NCI-H1930 (cell line): ENCODE measurements at places on chromosomes 6 and 20.
A peak's percentile ranks its signal among the peaks of the same experiment; 100 is the strongest.

DNA sequence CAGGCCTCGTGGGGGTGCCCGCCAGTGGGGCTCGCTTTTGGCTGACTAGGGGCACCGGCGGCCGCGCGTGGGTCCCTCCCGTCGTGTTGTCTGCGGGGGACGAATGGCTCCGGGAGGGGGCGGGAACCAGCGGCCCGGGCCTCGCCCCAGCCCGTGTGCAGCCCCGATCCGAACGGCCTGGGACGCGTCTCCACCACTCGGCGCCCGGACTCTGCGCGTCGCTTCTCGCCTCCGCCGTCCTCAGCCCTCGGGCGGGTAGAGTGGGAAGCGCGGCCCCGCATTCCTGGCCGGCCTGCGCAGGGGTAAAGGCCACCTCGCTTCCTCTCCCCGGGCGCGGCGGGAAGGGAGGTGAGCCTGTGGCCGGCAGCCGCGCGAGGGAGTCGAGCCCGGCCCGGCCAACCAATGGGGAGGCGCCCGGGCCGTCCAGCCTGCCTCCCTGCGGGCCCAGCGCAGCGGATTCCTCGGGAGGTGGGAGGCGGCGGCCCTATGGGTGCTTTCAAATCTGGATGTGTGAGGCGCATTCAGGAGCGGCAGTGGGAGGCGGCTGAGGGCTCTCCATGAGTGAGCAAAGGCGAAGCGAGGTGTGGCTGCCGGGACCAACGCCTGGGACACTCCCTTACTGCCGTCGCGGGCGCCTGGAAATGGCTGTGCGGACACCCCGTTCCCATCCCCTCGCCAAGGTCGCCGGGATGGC lies 1.1 kb upstream of the ZBTB46 start:
- DNase-seq = peak; percentile 18

DNA sequence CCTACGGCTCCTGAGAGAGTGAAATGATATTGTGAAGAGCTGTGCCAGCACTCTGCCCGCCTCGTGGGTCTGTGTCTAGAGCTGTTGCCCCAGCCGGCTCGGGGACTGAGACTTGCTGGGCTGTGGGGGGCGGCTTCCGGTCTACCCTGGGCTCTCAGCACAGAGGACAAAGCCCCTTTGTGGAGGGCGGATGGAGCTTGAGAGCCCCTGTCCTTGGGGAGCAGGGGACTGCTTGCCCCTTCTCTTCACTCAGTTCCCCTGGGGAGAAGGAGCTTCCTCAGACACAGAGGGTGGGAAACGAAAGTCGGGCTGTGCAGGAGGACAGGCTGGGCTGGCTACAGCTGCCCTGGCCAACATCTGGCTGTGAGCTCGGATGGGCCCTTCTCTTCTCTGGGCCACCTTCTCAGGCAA lies 11.0 kb downstream of the SRC start:
- DNase-seq = no peak

DNA sequence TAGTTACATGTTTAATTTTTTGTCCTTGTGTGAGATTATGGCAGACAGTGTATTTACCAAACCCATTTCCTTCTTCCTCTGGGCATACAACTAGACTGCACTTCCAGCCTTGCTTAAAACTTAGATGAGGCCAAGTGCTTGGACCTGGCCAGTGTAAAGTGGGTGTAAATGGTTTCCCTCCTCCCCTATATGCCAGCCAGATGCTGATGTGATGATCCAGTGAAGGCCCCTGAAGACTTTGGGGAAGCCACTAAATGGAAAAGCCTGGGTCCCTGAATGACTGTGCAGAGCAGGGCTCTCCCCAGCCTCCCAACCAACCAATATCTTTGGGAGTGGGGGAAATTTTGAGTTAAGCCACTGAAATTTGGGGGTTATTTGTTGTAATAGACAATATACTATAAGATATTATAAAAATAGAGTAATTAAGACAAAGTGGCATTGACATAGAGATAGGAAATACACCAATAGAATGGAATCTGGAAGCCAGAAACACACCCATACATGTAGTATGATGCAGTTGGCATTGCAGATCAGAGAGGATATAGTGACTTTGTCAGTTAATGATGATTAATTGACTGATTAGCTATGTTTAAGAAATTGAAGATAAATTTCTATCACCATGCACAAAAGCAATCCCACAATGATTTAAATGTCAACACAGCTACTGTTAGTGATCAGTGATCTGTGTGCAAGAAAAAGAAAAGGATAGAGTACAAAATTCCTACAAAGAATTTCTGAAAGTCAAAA lies 10.4 kb upstream of the SNX9 start:
- no peak for DNase-seq

- no peak for DNase-seq
These were observed 91.9 kb downstream of the MYLK4 start for GRCh38 chr6:2658788-2659187.

GRCh38 chr6:18139935-18140621 lies 14.8 kb downstream of the TPMT start:
- DNase-seq = no peak

GRCh38 chr6:90126839-90127238 lies 169.8 kb downstream of the BACH2 start:
- no peak for DNase-seq

DNA sequence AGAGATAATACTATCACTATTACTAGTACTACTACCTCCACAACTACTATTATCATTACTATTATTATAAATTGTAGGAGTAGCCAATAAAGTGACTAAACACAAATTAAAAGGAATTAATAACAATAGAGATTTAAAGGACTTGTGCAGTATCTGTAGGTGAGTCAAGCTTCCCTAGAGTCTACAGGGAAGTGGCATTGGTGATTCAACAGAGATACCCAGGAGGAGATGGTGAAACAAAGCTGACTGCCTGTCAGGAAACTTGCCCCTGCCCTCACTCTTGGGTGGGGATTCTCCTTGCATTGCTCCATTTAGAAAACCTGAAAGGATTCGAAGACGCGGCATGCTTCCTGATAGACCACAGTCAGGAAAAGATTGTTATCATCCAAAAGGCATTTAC lies 23.3 kb upstream of the BCLAF1 start:
- DNase-seq = no peak

DNA sequence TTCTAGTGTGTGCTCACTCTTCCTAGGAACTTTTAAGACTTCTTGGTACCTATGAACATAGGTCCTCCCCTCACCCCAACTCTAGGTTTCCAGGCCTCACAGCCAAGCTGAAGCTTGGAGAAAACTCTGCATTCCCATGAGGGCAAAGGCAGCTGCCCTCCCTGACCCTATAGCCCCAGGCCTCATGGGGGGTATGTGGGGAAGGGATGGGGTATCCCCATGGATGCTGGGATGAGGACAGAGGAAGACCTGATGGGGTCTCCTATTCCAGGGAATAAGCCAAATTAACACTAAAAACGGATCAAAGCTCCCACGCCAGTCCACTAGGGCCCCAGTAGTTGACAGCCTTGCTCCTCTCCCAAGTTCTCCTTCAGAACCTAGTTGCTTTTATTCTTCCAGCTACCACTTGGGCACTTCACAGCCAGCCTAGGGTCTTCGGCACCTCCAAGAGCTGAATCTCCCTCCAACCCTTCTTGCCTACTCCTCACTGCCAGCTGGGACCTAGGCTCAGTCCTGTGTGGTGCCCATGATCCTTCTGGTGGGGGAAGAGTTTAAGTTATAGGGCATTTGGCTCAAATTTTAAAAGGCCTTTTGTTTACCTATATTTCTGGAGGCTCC lies 7.8 kb downstream of the TP53INP2 start:
- DNase-seq = no peak

- DNase-seq = no peak
These were observed 66.3 kb upstream of the MPC1 start for GRCh38 chr6:166449036-166449435.

- no peak for DNase-seq
These were observed 17.3 kb upstream of the POU5F1 start for GRCh38 chr6:31187780-31188194.

- no peak for DNase-seq
These were observed 121.7 kb downstream of the MRPL14 start for GRCh38 chr6:44005507-44005903.

DNA sequence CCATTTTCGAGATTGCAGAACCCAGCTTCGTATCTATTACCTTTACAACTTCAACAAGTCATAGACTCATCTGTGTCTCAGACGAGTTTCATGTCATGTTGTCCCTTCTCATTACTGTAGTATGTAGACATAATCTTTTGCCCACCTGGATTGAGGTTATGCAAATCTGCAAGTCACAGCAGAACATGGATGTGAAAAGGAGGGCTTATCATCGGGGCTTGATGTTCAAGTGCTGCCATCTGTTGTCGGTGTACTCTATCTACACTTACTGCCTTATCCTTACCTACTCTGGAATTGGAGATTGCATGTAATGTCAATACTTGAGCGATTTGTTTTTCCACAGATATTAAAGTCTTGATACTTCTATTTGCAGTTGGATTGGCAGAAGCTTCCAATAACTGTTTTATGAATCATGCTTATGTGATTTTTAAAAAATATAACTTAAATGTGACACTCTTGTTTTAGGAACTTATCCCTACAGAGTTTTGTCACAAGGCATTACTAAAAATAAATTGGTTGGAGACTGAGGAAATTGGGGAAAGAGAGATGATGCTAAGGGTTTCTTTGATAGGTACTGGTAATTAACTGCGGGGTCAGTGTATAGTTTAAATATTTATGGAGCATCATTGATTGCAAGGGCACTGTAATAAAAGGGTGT lies 3.0 kb upstream of the GOPC start:
- peak; percentile 37 for DNase-seq
